ENCODE measurements at places on chromosomes 5 and 9.

DNA sequence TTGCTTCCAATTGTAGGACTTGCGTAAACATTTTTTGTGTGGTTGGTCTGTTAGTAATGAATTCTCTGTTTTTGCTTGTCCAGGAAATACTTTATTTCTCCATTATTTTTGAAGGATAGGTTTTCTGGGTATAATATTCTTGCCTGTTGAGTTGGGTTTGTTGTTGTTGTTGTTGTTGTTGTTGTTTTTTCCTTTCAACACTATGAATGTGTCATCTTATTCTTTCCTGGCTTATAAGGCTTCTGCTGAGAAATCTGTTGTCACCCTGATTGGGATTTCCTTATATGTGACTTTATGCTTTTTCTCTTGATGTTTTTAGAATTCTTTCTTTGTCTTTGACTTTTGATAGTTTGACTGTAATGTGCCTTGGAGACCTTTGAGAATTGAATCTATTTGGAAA, 39.8 kb downstream of the SLF1 start:
- no peak for DNase-seq

DNA sequence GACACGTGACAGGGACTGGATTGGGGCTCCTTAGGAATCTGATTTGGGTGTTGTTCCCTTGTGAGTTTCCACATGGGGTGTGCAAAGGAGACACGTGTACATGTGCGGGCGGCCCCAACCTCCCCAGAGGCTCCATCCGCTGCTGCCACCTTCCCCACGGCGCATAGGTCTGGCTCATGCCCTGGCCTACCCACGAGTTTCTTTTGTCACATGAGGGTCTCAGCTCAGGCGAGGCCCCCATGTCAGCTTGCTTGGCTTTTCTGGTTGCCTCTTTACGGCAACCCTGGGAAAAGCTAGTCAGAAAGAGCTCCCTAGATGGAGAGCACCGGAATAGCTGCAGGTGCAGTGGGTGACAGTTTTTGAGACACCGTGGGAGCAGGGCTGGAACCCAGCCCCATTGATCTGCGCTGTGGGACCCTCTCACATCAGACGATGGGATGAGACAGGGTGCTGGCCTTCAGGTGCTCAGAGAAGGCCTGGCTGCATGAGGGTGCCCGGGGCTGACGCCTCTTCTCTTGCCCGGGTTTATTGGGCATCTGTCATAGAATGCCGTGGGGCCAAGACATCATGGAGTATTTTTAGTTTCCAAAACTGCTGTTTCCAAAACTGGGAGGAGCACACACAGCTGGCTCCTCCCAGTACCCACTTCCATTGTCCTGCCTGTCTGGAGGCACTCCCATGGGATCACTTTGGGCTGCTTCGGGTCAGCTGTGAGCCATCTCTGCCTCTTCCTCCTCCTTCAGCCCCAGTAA, 107.8 kb downstream of the WNK2 start:
- no peak for DNase-seq

GRCh38 chr9:132739710-132740310, 69.5 kb downstream of the GTF3C4 start:
- DNase-seq: no peak

DNA sequence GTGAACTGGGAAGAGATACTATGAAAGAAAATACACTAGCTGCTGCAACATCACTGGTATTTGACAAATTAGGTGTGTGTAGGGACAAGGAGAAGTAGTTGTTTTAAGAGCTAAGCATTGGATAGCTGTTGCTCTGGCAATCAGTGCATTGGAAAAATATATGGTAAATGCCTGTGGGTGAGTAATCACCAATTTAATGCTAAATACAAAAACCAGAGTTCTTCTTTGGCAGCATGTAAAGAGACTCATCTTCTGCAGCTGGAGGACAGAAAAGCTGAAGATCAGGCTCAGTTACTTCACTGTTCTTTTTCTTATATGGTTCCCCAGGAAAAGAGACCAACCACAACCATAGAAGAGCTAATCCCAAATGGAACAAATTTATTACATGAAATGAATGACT, 201.8 kb upstream of the MPDZ start:
- DNase-seq: no peak

GRCh38 chr5:166431456-166431855, 1860.0 kb upstream of the WWC1 start:
- DNase-seq: no peak

- DNase-seq: no peak
Observed at GRCh38 chr9:137611623-137612609, 6.4 kb downstream of the ARRDC1 start.

GRCh38 chr5:123151227-123151909, 62.3 kb downstream of the PRDM6 start:
- DNase-seq: no peak

- DNase-seq: no peak
Observed at GRCh38 chr9:134139081-134139480, 3.2 kb downstream of the WDR5 start.

All from activated T-helper 1 cell treated with anti-CD3 and anti-CD28 coated beads, Interleukin-2, amount 50 U/mL, for 16 hours (primary cell).